ENCODE measurements at places on chromosomes 7 and 10.

DNA sequence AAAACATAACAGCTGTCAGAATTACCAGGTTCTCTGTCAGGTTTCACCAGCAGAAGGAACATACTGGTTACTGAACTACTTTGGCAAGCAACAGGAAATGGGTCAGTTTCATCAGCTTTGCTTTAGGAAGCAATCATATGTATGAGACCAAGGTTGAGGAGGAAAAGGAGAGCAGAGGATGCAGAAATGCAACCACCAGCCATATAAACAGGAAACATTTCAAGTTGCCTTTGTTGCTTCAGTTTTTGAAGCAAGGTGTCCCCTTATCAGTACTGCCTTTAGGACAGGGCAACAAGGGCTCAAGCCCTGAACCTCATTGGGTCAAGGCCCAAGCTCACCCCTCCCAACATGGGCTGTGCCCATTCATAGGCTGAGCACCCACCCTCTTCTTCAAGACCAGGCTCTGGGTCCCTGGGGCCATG, 10.2 kb downstream of the HIPK2 start:
- peaks cover 54% of the 10 kb centered on the region for H3K4me1 ChIP-seq
- peak overlapping the region; percentile 12 for H3K27ac ChIP-seq
- no peak for DNase-seq
- H3K27me3 ChIP-seq = no peaks in the 10 kb centered on the region
- peaks cover 28% of the 10 kb centered on the region for H3K36me3 ChIP-seq

DNA sequence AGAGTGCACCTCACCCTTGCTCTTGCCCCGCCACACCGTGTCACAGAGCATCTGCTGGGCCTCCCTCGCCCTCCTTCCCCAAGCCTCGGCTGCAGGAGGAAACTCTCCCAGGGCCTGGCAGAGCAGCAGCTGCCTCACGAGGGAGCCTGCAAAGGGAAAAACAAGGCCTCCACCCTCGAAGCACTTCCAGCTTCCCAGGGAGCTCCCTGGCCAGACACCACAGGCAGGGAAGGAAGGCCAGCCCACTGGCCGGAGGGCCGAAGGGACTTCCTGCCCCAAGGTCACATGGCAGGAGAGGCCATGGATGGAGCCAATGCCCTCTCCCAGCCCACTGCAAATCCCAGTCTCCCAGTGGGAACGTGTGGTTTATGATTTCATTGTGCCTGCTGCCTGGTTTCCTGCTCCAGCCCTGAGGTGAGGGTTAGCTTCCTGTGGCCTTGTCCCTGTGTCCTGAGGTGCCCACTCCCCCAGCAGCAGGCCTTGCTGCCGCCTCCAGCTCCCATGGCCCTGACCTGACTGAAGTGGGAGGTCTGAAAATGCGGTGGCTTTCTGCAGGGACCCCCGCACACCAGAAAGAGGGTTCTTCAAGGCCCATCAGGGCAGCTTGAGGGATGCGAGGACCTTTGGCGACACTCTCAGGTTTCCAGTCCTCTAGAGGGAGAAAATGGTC, 100.5 kb upstream of the PPIF start:
- DNase-seq = no peak
- H3K27me3 ChIP-seq = no peaks in the 10 kb centered on the region
- H3K4me3 ChIP-seq = no peak overlapping the region
- no peak overlapping the region for H3K27ac ChIP-seq
- H3K4me1 ChIP-seq = peaks cover 34% of the 10 kb centered on the region

DNA sequence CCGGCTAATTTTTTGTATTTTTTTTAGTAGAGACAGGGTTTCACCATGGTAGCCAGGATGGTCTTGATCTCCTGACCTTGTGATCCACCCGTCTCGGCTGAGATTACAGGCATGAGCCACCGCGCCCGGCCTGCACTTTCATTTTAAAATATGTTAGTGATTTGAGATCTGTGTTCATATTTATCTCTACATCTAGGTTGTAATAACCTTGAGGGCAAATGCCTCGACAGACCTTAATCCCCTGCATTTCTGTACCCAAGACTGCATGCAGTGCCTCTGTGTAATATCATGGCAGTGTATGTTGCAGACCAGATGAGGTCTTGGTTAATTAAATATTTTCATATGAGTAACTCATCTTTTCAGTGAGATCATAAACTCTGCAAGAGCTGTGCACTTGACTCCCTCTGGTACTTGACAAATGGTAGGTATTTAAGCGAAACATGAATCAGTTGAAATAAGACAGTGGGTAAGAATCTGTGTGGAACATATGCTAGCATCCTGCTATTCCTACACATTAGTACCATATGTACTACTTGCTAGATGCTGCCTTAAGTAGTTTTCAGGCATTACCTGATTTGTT, 673.9 kb upstream of the ANKRD30A start:
- no peaks in the 10 kb centered on the region for H3K36me3 ChIP-seq
- H3K4me1 ChIP-seq = peaks cover 22% of the 10 kb centered on the region

DNA sequence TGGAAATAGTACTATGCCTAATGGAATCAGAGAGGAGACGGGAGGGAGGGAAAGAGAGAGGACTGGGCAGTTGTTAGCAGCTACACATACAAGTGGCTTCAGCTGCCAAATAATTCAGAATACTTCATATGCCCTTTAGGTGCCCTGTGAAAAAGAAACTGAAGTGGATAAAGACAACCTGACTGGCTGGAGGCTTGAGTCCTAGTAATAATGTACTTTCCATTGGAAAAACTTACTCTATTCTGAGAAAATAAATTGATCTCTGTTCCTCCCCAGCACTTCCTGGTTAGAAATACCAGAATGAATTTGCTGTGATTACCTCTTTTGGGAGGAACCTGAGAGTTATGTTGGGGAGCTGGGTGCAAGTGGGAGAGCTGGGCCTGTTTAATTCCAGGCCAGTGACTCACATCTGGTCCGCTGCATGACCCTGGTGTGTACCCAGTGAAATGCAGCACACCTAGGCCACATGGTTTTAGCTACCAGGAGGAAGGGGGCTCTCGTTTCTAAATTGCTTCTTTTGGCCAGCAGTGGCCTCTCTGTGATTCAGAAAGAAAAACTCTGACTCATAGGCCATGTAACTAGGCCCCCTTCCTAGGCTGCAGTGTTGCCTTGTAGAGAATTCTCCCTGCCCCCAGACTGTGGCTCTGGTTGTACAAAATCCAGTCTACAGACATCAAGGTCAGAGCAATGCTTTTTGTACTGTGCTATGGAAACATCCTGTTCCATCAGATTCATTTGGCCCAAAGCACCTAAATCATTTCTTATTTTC, 6.5 kb downstream of the AGFG2 start:
- peak overlapping the region; percentile 59 for H3K4me3 ChIP-seq
- H3K27ac ChIP-seq = peak overlapping the region; percentile 89
- H3K27me3 ChIP-seq = no peaks in the 10 kb centered on the region
- no peak for DNase-seq

DNA sequence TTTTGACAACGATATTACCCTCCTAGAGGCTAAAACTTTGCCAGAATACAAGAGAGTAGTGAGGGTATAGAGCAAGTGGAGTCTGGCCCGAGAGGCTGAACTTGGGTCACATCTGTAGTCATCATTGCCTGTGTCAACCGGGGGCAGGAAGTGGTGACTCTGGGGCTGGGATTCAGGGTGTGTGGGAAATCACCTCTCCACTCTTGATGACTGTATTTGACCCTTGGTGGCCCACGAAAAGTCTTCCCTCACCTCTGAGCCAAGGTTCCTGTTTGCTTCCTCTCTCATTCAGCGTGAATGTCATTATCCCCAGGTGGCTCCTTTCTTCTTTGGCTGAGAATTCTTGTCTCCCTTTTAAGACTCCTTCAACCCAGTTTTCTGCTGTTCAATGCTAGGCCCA, 240.4 kb downstream of the ABCA13 start:
- no peak for DNase-seq
- no peaks in the 10 kb centered on the region for H3K4me1 ChIP-seq
- H3K27me3 ChIP-seq = no peaks in the 10 kb centered on the region
- no peak overlapping the region for H3K4me3 ChIP-seq

DNA sequence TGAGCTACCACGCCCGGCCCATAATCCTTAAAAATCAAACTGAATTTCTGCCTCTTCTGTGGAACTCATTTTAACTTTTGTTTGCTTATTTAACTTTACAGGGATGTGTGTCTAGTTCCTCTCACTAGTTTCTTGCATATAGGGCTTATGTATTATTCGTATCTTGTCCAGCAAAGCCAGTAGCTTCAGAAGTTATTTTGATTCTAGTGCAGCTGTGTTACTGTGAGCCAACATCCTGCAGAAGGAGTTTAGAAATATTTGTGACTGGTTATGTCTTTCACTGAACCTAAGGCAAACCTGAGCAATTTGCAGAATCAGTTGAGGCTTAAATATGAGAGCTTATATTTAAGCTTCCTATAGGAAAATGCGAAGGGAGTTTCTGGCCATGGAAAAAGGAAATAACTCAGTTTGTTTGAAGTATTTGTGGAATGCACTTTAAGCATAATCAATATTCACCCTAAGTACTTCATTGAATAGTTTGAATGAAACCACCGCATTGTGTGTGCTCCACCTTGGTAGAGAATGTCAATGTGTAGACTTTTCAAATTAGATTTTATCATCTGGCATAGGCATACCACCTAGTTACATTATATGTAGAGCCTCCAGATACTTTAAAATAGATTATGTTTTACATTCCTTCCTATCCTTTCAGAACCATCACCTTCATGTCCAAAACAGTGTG, 90.8 kb downstream of the MCU start:
- no peak for DNase-seq
- H3K4me1 ChIP-seq = peaks cover 29% of the 10 kb centered on the region
- H3K4me3 ChIP-seq = no peak overlapping the region
- H3K27me3 ChIP-seq = no peaks in the 10 kb centered on the region

GRCh38 chr10:54914049-54914448, 113.0 kb upstream of the PCDH15 start:
- no peak for DNase-seq
- H3K27me3 ChIP-seq = no peaks in the 10 kb centered on the region
- H3K4me1 ChIP-seq = no peaks in the 10 kb centered on the region
- H3K27ac ChIP-seq = no peak overlapping the region
- H3K4me3 ChIP-seq = no peak overlapping the region

- DNase-seq = no peak
- H3K36me3 ChIP-seq = no peaks in the 10 kb centered on the region
- H3K4me1 ChIP-seq = peaks cover 4% of the 10 kb centered on the region
- peak overlapping the region; percentile 60 for H3K27ac ChIP-seq
- H3K4me3 ChIP-seq = no peak overlapping the region
Observed at GRCh38 chr10:61271127-61271780, 181.9 kb downstream of the TMEM26 start.

DNA sequence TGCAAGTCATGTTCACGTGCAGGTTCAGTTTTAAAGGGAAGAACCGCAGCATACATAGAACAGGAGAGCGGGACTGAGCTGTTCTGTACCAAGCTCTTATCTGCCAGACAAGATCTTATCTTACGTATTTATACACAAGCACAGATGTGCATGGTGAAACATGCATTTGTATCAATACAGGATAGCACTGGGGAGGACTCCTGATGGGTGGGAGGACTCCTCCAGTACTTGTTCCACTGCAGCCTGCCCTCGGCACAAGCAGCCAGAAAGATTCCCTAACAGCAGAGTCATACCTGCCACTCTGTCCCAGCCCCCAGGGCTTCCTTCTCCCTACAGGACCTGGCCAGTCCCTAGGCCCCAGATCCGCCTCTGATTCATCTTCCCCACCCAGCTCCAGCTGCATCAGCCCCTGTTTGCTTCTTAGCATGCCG, 13.2 kb upstream of the PRKCQ start:
- no peaks in the 10 kb centered on the region for H3K36me3 ChIP-seq
- H3K27me3 ChIP-seq = peaks cover 22% of the 10 kb centered on the region
- DNase-seq = no peak
- H3K4me3 ChIP-seq = no peak overlapping the region
- H3K4me1 ChIP-seq = no peaks in the 10 kb centered on the region

DNA sequence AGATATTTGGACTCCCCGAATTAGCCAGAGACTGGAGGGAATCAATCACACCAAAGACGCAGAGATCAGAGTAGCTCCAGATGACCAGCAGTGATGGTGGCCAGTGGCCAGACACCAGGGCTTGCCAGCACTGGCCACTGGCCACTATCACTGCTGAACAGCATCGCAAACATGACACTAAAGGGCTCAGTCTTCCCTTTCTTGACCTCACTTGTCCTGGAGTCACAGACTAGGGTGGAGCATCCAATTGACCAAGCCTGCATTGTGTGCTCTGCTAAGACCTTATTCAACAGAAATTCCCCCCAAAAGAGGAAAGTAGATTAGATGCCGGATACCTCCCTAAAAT, 234.7 kb downstream of the CREB5 start:
- DNase-seq = no peak
- H3K27me3 ChIP-seq = no peaks in the 10 kb centered on the region
- no peak overlapping the region for H3K4me3 ChIP-seq
- no peak overlapping the region for H3K27ac ChIP-seq

GRCh38 chr10:35635576-35635975, 6.5 kb downstream of the FZD8 start:
- no peak for DNase-seq
- no peaks in the 10 kb centered on the region for H3K36me3 ChIP-seq
- peaks cover 4% of the 10 kb centered on the region for H3K4me1 ChIP-seq
- no peak overlapping the region for H3K27ac ChIP-seq

DNA sequence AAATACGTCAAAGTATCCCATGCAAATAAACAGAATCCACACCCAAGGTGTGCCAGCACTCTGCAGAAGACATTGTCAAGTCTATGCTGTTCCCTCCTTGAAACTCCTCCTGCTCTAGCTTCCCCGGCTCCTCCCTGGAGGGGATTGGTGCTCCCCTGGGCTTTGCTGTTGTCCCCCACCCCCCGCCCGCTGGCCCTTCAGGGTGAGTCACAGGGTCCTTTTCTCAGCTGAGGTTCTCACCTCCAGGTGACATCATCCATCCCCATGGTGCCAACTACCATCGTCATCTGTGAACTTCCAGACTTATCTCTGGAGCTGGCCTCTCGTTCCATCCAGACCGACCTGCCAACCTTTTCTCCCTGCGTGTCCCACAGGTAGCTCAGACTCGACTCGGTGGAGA, 77.0 kb downstream of the ITIH5 start:
- no peaks in the 10 kb centered on the region for H3K4me1 ChIP-seq
- peaks cover 4% of the 10 kb centered on the region for H3K36me3 ChIP-seq
- H3K27me3 ChIP-seq = peaks cover 3% of the 10 kb centered on the region
- DNase-seq = no peak

- H3K27me3 ChIP-seq = peaks cover 13% of the 10 kb centered on the region
- no peak overlapping the region for H3K4me3 ChIP-seq
- H3K27ac ChIP-seq = no peak overlapping the region
- no peaks in the 10 kb centered on the region for H3K36me3 ChIP-seq
- no peaks in the 10 kb centered on the region for H3K4me1 ChIP-seq
- no peak for DNase-seq
Observed at GRCh38 chr7:2934211-2934731, 90.2 kb upstream of the GNA12 start.

- peaks cover 15% of the 10 kb centered on the region for H3K4me1 ChIP-seq
- H3K27me3 ChIP-seq = no peaks in the 10 kb centered on the region
- H3K4me3 ChIP-seq = no peak overlapping the region
- no peak overlapping the region for H3K27ac ChIP-seq
Observed at GRCh38 chr7:106866298-106867281, 1.5 kb downstream of the PIK3CG start.

- no peaks in the 10 kb centered on the region for H3K36me3 ChIP-seq
- H3K4me3 ChIP-seq = no peak overlapping the region
- H3K27me3 ChIP-seq = no peaks in the 10 kb centered on the region
- DNase-seq = no peak
Observed at GRCh38 chr7:155284496-155285274, 13.0 kb upstream of the INSIG1 start.

GRCh38 chr10:64109926-64110495, 588.8 kb downstream of the REEP3 start:
- H3K27ac ChIP-seq = no peak overlapping the region
- H3K36me3 ChIP-seq = no peaks in the 10 kb centered on the region
- peaks cover 4% of the 10 kb centered on the region for H3K4me1 ChIP-seq
- peaks cover 3% of the 10 kb centered on the region for H3K27me3 ChIP-seq

- peaks cover 8% of the 10 kb centered on the region for H3K4me1 ChIP-seq
- no peaks in the 10 kb centered on the region for H3K36me3 ChIP-seq
- H3K27me3 ChIP-seq = no peaks in the 10 kb centered on the region
- H3K4me3 ChIP-seq = no peak overlapping the region
- H3K27ac ChIP-seq = no peak overlapping the region
Observed at GRCh38 chr7:103685646-103686045, 239.6 kb upstream of the SLC26A5 start.
